ENCODE measurements at places on chromosomes 4 and X.

- no peak for DNase-seq
Observed at GRCh38 chrX:109537324-109537665, 651 bp downstream of the NXT2 start.

- DNase-seq, result no peak
Observed at GRCh38 chrX:82320569-82320968, 1118.7 kb downstream of the SH3BGRL start.

GRCh38 chrX:106728337-106728736, 1.8 kb downstream of the RNF128 start:
- DNase-seq, result no peak

- DNase-seq, result peak; percentile 23
Observed at GRCh38 chr4:127965803-127966175, 583 bp downstream of the ABHD18 start.

DNA sequence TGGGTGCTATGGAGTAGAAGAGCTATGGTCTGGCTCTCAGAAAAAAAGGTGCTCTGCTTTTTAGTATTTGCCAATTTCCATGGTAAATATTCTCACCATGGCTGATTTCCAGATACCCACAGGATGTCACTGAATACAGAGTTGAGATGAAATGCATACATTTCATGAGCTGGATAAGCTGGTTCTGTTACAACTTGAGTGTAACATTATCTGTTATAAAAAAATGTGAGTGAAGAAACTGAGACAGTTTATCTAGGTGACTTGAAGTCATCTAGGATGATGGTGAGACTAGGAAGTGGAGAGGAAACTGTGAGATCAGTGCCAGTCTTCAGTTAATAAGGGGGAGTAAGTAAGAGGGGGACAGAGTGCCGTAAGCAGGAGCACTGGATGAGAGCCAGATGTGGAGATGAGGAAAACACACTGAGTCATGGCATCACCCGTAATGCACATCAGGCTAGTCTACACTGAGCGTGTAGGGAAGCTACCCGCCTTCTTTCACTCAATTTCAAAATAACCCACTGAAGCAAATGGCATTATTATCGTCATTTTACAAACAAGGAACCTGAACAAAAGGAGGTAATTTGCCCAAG, 5.0 kb downstream of the HPSE start:
- no peak for DNase-seq

DNA sequence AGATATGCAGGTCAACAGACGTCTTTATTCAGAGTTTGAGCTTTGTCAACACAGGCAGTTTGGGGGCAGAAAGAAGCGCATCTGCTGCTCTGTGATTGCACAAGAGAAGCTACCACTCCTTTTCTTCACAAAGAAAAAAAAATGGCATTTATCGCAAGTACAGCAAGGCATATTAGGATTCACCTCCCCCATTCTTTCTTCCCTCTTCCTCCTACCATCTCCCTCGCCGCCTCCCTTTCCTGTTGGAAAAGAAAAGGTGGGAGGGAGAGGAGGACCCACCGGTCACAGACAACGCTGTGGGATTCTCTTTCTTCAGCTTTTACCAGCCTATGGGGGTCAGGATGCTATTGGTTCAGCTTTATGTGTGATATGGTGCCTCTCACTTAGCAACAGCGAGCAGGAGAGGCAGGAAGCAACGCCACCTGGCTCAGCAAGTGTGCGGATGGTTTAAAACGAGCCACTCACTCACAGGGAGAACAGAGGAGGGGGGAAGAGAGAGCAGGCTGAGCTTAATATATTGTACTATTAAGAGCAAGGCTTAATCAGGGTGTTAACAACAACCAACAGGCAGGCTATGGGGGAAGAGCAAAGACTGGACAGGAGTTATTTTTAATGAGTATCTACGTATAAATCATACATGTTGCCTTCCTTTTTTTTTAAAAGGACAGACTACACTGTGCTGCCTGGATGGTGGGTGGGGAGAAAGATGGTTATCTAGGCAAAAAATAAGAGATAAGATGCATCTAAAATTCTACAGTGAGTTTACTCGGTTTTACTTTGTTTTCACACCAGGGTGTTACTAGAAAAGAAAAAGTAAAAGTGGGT, 104.7 kb downstream of the MAML3 start:
- DNase-seq, result peak; percentile 72

DNA sequence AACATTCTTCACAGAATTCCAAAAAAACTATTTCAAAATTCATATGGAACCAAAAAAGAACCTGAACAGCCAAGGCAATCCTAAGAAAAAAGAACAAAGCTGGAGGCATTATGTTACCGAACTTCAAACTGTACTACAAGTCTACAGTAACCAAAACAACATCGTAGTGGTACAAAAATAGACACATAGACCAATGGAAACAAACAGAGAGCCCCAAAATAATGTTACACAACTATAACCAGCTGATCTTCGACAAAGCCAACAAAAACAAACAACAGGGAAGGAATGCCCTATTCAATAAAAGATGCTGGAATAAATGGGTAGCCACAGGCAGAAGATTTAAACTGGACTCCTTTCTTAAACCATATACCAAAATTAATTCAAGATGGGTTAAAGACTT, 1189.6 kb downstream of the PCDH18 start:
- DNase-seq, result no peak

DNA sequence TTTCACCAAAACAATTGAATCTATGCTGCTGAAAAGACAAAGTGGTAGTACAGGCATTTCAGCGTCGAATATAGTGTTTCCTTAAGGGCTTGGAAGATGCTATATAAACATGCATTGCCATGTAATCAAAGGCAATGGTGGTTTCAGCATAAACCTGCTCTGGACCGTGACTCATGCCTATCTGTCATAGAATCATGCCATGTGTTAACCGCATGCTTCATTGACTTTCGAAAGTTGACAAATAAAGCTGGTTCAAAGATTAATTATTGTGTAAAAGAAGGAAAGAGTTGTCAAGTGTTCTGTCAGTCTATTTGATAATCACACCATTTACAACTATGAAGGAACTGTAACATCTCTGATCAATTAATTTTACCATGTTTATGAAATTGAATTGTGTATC, 83.2 kb downstream of the FUNDC1 start:
- no peak for DNase-seq

DNA sequence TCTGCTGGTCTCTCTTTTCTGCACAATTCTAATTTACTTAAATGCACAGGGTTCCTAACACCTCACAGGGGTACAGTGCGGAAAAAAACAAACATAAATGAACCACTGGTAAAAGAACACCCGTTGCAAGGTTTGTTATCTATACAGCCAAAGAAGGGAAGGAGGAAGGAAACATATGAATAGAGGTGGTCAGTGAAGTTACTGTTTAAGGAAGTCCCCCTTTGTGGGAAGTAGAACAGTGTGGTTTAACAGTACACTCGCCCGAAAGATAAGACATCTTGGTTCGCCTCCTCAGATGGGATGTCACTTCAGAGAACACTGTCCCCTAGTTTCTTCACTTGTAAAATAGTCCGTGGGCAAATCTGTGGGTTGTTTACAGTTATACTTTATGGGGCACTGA, 57.5 kb downstream of the TEC start:
- no peak for DNase-seq

GRCh38 chr4:113616443-113616842, 145.1 kb downstream of the CAMK2D start:
- DNase-seq, result no peak

DNA sequence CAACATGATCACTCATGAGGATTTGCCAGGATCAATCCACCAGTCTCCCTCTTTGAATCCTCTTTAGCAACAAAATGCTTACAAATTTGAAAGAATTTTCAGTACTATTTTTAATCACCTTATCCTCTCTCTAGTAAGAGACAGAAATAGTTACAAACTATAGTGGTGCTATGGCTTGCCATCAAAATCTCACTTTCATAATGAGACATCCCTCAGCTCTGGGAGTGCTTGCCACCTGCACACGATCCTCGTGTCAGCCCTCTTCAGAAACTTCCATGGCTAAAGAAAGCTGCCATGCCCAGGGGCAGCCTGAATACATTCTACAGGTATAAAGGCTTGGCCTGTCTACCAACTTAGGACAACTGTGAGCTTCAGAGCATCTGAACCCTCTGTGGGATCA, 5.1 kb upstream of the DHX15 start:
- no peak for DNase-seq

Measured in right renal pelvis (tissue), 4 donors.